Stimulated activated effector memory CD8-positive, alpha-beta T cell treated with anti-CD3 and anti-CD28 coated beads, Interleukin-12 subunit alpha, Interleukin-12 subunit beta, amount 100 ng/mL, for 72 hours (primary cell): ENCODE measurements at places on chromosomes 4 and X.
A peak's percentile ranks its signal among the peaks of the same experiment; 100 is the strongest.

DNA sequence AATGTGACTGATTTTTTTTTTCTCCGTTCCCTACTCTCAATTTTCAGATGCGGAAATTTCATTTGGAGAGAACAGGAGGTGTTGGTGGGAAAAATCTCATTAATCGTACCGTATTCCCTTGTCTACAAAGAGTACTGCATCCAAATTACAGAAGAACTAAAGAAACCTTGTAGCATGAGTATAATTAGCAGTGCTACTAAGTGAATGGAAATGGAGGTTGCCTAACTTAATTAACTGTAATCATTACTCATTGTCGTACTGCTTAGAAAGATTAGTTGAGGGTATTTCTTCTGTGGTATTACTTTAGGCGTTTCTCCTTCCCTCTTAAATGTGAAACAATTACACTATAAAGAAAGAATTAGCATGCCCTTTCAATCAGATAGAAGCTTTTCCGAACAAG, 81.7 kb downstream of the DMD start:
- no peak for DNase-seq

DNA sequence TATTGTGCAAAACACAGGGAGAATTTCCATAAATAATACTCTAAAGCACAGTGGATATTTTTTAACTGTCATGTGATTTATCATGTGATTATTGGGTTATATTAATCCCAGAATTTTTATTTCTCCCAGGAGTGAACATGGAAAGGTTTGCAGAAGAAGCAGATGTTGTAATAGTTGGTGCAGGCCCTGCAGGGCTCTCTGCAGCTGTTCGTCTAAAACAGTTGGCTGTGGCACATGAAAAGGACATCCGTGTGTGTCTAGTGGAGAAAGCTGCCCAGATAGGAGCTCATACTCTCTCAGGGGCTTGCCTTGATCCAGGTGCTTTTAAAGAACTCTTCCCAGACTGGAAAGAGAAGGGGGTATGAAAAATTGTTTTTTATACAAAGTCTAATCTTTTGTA, 10.0 kb downstream of the ETFDH start:
- DNase-seq = no peak

DNA sequence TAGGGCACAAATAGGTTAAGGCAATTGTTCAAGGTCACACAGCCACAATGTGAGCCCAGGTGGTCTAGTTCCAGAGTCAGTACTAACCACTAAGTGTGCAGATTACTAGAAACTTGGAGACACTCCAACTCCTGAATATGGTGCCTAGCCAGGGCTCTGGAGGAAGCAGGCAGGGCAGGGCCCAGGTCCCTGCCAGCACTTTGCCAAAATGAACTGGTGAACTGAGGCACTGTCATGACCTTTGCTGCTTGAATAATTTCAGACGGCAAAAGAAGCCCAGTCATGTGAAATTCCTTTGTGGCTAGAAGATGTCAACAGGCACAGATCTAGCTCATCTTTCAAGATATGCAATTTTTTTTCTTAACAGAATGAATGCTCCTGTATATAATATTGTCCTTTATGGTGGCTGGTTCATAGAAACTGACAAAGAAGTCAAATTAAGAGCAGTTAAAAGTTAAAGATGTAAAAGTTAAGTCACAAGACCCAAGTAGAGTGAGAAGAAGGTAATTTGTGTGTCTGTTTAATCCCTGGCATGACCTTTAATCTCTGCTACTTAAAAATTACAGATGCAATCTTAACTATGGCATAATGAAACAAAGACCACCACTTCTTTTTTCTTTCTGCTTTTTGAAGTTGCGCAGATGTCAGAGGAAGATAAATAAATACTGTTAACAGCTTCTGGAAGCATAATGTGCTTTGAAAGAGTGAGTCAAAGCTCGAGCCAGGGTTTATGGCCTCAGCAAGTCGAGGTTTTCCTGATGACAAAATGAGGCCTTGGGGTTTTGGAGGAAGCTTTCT, 54.1 kb downstream of the SHROOM3 start:
- DNase-seq = no peak

GRCh38 chrX:38117485-38117884, 103.2 kb downstream of the SRPX start:
- DNase-seq = no peak

DNA sequence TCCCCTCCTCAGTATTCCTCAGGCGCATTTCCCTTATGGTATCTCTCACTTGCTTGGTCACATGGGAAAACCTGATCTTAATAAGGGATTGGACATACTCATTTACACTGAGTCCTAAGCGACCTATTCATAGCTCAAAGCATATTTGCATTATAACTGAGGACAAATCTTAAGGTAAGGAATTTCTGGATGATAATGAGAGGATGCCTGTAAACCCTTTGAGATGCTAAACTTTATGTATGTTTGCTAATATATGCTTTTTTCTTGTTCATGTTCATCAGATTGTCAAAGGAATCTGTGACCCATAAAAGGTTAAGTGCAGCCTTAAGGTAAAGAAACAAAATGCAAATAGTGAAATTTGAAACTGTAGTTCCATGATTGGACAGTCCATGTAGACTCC, 53.8 kb upstream of the TRPC5OS start:
- DNase-seq = no peak

- no peak for DNase-seq
Measured at GRCh38 chrX:13008851-13009250, 33.9 kb downstream of the TMSB4X start.

- DNase-seq = peak; percentile 53
Measured at GRCh38 chrX:110146521-110146920, 143.6 kb downstream of the TMEM164 start.

DNA sequence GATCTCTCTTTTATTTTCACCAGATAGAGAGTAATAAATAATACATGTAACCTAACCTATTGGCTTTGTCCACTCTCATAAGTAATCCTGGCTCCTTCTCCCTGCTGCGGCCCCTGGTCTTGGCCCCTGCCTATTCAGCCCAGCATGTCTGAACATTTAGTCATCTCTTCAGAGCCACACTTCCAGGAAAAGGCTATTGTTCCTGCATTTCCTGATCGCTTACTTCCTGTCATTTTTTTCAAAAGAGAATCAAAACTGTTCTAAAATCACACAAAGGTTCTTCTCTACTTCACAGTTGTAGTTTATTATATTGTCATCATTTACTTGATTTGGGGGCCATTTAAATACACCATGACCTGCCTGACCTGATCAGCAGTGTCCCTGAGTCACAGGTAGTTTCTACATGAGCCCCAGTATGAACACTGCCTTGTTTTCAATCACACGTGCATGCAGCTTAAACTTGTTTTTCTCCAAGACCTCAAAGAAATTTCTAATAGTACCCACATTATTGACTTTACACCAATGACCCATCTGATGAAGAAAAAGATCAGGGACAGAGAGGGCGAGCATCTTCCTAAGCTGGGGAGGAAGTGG, 47.4 kb upstream of the KDR start:
- no peak for DNase-seq

DNA sequence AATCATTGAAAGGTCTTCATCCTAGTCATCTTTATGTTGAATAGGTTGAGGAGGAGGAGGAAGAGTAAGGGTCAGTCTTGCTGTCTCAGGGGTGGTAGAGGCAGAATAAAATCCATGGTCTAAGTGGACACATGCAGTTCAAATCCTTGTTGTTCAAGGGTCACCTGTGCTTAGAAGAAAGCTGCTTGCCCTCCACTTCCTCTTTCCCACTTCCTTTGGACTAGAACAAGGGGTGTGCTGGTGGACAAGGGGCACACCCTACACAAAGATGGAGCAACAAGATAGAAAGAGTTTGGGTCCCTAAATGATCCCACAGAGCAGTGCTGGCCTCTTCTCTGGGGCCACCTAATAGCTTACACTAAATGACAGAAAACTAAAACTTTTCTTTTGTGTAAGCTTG, 47.9 kb downstream of the HSD17B13 start:
- DNase-seq = no peak

- DNase-seq = no peak
Measured at GRCh38 chr4:12041828-12042227, 613.1 kb upstream of the HS3ST1 start.

DNA sequence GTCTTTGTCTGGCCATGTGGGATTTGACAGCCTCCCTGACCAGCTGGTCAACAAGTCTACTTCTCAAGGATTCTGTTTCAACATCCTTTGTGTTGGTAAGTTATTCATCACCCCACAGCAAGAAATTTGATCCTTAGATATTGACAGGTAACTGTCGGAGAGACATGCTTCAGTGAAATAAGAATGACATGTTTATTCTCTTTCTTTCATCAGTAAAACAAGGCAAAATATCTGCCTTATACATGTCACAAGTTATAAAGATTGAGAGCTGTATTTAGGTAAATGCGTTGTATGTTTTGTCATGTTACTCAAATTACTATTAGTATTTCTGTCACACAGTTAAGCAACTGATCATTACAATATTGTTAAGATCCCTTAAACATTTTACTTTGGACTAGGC, 46.9 kb downstream of the SEPTIN11 start:
- DNase-seq = no peak
